ENCODE measurements at places on chromosomes 12 and 14.
A peak's percentile ranks its signal among the peaks of the same experiment; 100 is the strongest.

DNA sequence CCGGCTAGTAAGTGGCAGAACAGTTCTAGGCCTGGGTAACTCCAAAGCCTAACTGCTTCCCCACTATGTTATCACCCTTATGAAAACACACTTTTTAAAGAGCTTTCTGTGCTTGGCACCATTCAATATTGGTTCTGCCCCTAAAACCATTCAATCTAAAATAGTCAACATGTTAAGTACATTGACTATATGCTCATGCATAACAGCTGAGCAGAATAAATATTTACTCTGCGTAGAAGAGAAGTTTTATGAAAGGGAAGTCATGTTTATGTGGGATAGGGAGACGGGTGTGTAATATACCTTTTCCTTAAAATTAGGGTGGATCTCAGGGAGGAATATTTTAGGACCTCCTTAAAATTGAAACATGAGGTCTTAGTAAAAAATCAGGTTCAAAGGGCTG lies 80.5 kb downstream of the SAMD4A start:
- peaks cover 13% of the 10 kb centered on the region for H3K27me3 ChIP-seq
- no peak overlapping the region for H3K27ac ChIP-seq
- no peak overlapping the region for H3K4me3 ChIP-seq
- H3K4me1 ChIP-seq, result peaks cover 6% of the 10 kb centered on the region

DNA sequence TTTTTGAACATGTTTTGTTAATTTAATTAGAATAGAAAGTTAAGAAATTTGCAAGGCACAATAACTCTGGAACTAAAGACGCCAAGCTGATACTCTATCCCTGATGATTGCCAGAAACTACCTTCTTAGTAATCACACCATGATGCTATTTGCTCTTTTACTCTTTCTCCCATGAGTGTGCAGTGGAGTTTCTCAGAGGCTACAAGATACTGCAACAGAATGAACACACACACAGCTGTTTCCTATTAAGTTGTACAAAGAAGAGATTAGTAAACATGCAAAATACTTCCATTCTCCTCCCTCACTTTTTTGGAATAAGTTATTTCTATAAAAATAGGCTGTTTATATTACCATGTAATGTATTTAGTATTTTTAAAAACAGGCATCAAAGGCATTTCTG lies 1367.5 kb downstream of the AACS start:
- DNase-seq, result no peak
- no peaks in the 10 kb centered on the region for H3K36me3 ChIP-seq
- H3K4me1 ChIP-seq, result no peaks in the 10 kb centered on the region
- H3K27ac ChIP-seq, result no peak overlapping the region
- H3K4me3 ChIP-seq, result no peak overlapping the region
- H3K27me3 ChIP-seq, result no peaks in the 10 kb centered on the region

DNA sequence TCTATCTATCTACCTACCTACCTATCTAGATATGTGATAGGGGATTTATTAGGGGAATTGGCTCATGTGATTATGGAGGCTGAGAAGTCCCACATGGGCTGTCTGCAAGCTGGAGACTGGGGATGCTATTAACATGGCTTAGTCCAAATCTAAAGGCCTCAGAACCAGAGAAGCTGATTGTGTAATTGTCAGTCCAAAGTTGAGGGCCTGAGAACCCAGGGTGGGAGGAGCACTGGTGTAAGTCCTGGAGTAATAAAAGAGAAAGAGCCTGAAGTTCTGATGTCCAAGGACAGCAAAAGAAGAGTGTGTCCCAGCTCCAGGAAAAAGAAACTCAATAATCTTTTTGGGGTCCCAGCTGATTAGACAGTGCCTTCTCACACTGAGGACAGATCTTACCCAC lies 98.5 kb upstream of the SEL1L start:
- no peaks in the 10 kb centered on the region for H3K36me3 ChIP-seq
- H3K27me3 ChIP-seq, result no peaks in the 10 kb centered on the region
- H3K4me1 ChIP-seq, result no peaks in the 10 kb centered on the region
- no peak for DNase-seq

- no peaks in the 10 kb centered on the region for H3K4me1 ChIP-seq
- H3K4me3 ChIP-seq, result no peak overlapping the region
- no peak overlapping the region for H3K27ac ChIP-seq
- DNase-seq, result peak; percentile 25
Observed at GRCh38 chr14:78836777-78837176, 666.6 kb downstream of the NRXN3 start.
